ENCODE measurements at places on chromosomes 6 and 20.

DNA sequence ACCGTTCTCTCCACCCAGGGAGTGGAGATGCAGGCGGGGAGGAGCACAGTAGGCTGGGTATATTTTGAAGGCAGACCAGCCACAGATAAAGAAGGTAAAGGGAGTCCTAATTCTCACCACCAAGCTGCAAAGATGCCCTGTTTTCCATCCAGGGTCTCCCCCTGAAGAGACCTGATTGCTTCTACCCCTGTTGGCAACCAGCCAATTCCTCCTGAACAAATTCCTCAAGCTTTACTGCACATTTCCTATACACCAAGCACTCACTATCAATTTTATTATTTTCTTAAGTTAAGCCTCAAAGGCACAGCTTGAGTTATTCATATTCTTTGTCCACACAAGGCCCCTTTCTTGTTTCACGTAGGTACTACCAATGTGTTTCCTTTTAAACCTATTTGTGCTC is 214.4 kb downstream of the EYA2 start:
- DNase-seq = no peak
- H3K4me1 ChIP-seq = no peaks in the 10 kb centered on the region
- H3K27ac ChIP-seq = no peak overlapping the region
- H3K27me3 ChIP-seq = no peaks in the 10 kb centered on the region
- H3K4me3 ChIP-seq = no peak overlapping the region

DNA sequence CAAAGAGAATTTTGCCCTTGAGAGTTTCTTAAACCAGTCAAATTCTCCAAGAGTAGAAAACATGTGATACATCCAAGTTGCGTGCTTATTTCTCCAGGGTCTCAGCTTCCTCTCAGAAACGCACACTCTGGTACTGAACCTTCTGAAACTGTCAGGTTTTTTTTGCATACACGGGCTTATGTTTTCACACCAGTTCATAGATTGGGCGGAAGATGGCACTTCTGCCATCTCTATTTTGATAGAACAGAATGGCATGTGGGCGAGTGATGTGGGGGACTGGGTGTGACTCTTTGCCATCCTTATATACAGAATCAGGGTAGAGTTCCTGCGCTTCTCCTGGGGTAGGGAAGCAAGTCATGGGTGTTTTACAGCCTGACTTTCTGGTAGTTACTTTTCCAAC is 56.4 kb downstream of the ADTRP start:
- H3K27ac ChIP-seq = no peak overlapping the region
- no peaks in the 10 kb centered on the region for H3K36me3 ChIP-seq
- DNase-seq = no peak
- no peaks in the 10 kb centered on the region for H3K27me3 ChIP-seq

DNA sequence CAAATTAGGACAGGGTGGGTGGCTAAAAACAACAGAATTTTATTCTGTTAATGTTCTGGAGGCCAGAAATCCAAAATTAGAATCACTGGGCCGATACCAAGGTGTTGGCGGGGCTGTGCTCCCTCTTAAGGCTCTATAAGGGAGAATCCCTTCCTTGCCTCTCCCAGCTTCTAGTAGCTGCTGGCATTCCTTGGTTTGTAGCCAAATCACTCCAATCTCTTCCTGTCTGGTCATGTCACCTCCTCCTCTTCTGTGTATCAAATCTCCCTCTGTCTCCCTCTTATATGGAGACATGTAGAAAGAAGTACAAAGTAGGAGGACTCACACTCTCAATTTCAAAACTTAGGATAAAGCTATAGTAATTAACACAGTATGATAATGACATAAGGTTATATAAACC is 102.9 kb upstream of the SIRPA start:
- H3K36me3 ChIP-seq = no peaks in the 10 kb centered on the region
- peaks cover 7% of the 10 kb centered on the region for H3K27me3 ChIP-seq
- no peak overlapping the region for H3K4me3 ChIP-seq
- H3K4me1 ChIP-seq = no peaks in the 10 kb centered on the region
- no peak overlapping the region for H3K27ac ChIP-seq
- no peak for DNase-seq

GRCh38 chr6:9985481-9985880 is 429.4 kb downstream of the TFAP2A start:
- no peak for DNase-seq
- no peak overlapping the region for H3K4me3 ChIP-seq
- no peaks in the 10 kb centered on the region for H3K4me1 ChIP-seq
- no peaks in the 10 kb centered on the region for H3K27me3 ChIP-seq

- H3K36me3 ChIP-seq = no peaks in the 10 kb centered on the region
- no peak overlapping the region for H3K4me3 ChIP-seq
- no peaks in the 10 kb centered on the region for H3K27me3 ChIP-seq
- no peaks in the 10 kb centered on the region for H3K4me1 ChIP-seq
Observed at GRCh38 chr20:52592567-52592966, 379.6 kb upstream of the TSHZ2 start.

- no peak overlapping the region for H3K27ac ChIP-seq
- DNase-seq = no peak
- H3K27me3 ChIP-seq = no peaks in the 10 kb centered on the region
- no peaks in the 10 kb centered on the region for H3K36me3 ChIP-seq
Observed at GRCh38 chr6:20156824-20157223, 55.4 kb downstream of the MBOAT1 start.

GRCh38 chr6:73556836-73557235 is 36.0 kb upstream of the EEF1A1 start:
- no peaks in the 10 kb centered on the region for H3K36me3 ChIP-seq
- H3K27me3 ChIP-seq = no peaks in the 10 kb centered on the region

DNA sequence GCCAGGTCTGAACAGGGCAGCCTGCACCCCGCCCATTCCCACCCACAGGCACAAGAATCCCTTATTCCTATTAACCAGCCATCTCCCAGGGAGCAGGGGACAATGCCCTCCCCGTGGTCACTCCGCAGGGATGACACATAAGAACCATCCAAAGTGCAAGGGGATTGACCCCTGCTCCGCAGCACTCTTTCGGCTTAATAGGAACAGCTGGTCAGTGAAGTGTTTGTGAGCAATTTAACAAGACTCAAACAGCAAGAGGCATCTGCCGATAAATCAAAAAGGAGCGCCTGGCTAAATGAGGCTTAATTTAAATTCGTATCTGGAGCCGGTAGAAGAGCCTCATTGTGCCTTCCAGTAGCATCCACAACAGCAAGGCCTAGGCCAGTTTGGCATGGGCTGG is 389.4 kb downstream of the RNGTT start:
- no peak for DNase-seq
- no peaks in the 10 kb centered on the region for H3K4me1 ChIP-seq
- no peaks in the 10 kb centered on the region for H3K27me3 ChIP-seq

GRCh38 chr20:59784365-59784764 is 149.1 kb downstream of the SYCP2 start:
- no peak overlapping the region for H3K4me3 ChIP-seq
- no peak overlapping the region for H3K27ac ChIP-seq
- no peaks in the 10 kb centered on the region for H3K4me1 ChIP-seq

DNA sequence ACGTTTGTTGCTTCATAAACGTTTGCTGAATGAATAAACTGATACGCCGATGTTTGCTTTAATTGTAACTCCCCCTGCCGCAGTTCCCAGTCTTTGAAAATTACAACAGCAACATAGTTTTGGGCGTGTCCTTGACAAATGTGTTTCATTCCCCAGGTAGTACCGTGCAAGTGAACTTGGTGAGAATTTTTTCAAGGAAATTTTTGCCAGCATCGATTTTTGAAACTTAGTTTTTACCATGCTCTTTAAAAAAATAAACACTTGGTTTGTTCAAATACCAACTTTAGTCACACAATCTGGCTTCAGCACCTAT is 60.1 kb downstream of the FAM217A start:
- no peaks in the 10 kb centered on the region for H3K27me3 ChIP-seq
- no peak for DNase-seq

DNA sequence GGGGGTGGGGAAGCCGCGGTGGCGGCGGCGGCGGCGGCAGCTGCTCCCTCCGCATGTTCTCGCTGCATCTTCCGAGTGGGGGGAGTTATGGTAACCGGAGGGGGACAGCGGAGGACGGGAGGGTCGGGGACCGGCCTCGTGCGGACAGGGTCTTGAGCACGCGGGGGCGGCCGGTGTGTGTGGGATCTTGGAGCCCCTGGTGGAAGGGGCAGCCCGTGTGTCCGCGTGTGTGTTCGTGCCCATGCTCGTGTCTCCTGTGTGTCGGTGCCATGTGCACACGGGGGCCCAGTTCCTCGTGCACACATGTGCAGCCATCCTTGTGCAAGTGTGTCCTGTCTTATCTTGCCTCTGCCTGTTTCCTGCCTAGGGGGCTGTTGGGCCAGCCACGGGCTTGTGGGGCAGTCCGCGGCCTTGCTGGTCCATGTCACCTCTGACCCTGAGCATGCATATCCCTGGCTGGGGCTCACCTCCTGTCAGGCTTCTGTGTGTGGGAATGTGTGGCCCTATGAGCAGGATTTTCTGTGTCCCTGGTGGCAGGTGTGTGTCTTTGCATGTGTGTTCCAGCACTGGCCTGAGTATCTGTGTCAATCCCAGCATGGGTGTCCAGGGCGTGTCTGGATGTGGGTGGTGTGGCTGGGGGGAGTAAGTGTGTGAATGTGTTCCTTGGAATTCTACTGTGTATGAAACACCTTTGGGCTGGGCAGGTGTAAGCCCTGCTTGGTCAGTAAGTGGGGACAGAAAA is 8.5 kb downstream of the SYNGAP1 start:
- peaks cover 82% of the 10 kb centered on the region for H3K4me1 ChIP-seq
- H3K4me3 ChIP-seq = peak overlapping the region; percentile 41
- DNase-seq = peak; percentile 31
- no peaks in the 10 kb centered on the region for H3K36me3 ChIP-seq

GRCh38 chr6:13865141-13865540 is 50.8 kb upstream of the MCUR1 start:
- no peaks in the 10 kb centered on the region for H3K36me3 ChIP-seq
- no peak for DNase-seq
- no peak overlapping the region for H3K27ac ChIP-seq
- H3K4me3 ChIP-seq = no peak overlapping the region

- no peaks in the 10 kb centered on the region for H3K27me3 ChIP-seq
- H3K27ac ChIP-seq = no peak overlapping the region
- no peaks in the 10 kb centered on the region for H3K36me3 ChIP-seq
Observed at GRCh38 chr6:121771937-121772720, 336.7 kb downstream of the GJA1 start.

- no peaks in the 10 kb centered on the region for H3K4me1 ChIP-seq
- H3K27ac ChIP-seq = no peak overlapping the region
- no peaks in the 10 kb centered on the region for H3K27me3 ChIP-seq
Observed at GRCh38 chr6:12483712-12484111, 193.6 kb downstream of the EDN1 start.

GRCh38 chr6:37943436-37944058 is 124.0 kb downstream of the ZFAND3 start:
- no peak for DNase-seq
- no peaks in the 10 kb centered on the region for H3K4me1 ChIP-seq
- H3K4me3 ChIP-seq = no peak overlapping the region
- no peaks in the 10 kb centered on the region for H3K36me3 ChIP-seq
- H3K27ac ChIP-seq = no peak overlapping the region
- no peaks in the 10 kb centered on the region for H3K27me3 ChIP-seq

GRCh38 chr6:95815389-95816056 is 200.3 kb upstream of the FUT9 start:
- H3K27me3 ChIP-seq = no peaks in the 10 kb centered on the region
- H3K4me1 ChIP-seq = no peaks in the 10 kb centered on the region
- no peaks in the 10 kb centered on the region for H3K36me3 ChIP-seq

GRCh38 chr6:111976139-111976538 is 77.8 kb upstream of the CCN6 start:
- H3K27me3 ChIP-seq = no peaks in the 10 kb centered on the region
- H3K36me3 ChIP-seq = no peaks in the 10 kb centered on the region
- no peak overlapping the region for H3K27ac ChIP-seq
- H3K4me1 ChIP-seq = peaks cover 9% of the 10 kb centered on the region

DNA sequence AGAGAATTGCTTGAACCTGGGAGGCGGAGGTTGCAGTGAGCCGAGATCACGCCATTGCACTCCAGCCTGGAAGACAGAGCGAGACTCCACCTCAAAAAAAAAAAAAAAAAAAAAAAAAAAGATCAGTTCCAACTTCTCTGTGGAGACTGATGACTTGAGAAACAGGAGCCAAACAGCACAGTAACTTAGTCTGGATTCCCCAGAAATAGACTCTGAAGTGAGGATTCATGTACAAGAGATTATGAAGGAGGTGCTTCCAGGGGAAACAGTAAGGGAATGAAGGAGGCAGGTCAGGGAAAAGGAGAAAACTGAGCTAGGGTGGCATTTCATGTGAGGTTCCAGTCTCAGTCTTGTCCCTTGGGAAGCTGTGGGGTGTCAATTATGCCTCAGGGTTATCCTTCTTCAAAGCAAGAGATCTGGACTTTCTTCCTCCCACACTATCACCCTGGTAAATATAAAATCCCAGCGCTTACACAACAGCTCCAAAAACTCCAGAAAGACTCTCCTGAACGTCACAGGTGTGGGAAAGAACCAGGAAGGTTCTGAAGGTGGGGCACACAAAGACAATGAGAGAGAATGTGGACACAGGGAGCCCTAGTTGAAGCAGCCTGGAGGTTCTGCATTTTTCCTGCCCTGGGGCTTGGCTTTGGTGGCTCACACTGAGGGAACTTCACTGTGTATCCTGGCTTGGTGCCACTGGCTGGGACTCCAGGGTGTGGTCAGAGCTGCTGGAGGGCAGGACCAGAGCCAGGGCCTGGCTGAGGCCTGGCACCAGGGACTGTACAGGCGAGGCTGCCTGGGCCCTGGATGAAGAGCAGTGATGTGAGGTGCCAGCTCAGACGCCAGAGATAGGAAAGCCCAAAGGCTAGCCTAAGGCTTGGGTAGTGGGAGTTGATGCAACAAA is 46.8 kb downstream of the PCNA start:
- H3K27ac ChIP-seq = no peak overlapping the region
- no peaks in the 10 kb centered on the region for H3K27me3 ChIP-seq
- no peaks in the 10 kb centered on the region for H3K36me3 ChIP-seq
- no peak for DNase-seq
- H3K4me1 ChIP-seq = peaks cover 21% of the 10 kb centered on the region
- H3K4me3 ChIP-seq = no peak overlapping the region

DNA sequence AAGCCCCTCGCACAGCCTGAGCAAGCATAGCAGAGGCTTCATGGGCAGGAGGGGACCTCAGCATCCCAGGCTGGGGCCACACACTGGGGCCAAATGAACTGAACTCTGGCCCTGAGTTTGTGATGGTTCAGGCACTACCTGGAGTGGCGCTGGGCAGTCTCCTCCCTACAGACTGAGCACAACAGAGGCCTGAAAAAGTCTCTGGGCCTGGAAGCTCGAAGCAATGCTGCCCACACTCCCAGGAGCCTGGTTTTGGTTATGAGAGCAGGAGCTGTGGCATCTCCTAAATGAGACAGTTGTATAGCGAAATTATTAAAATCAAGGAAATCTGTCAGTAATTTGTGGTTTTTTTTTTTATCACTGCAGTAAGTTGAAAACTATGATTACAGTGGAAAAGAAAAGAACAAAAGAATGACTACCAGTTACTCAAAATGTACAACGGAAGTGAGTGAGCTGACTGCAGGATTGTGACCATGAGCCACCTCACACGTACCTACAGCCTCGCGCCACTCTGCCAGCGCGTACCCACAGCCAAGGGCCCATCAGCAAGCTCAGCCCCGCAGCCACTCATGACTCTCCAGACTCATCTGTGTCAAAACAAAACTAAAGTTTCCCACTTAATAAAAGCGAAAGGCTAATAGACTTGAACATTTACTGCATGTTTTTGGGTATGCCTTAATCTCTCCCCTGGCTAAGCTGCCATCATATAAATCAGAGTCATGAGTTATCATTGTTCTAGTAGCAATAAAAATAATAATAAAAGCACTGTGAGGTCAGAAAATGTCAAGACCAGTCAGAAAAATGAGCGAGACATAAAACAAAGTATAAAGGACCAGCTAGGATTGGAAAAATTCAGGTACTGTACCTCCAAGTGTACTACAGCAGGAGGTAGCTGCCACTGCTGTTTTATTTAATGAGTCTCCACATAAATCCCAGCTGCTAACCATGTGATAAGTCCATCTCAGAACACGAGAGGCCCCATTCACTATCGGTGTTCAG is 177.0 kb downstream of the FOXC1 start:
- H3K27ac ChIP-seq = no peak overlapping the region
- no peak for DNase-seq
- H3K4me3 ChIP-seq = no peak overlapping the region
- no peaks in the 10 kb centered on the region for H3K27me3 ChIP-seq
- no peaks in the 10 kb centered on the region for H3K4me1 ChIP-seq
- no peaks in the 10 kb centered on the region for H3K36me3 ChIP-seq
